ENCODE measurements at places on chromosomes 5 and 9. TPM values are rescaled to one million over a fixed set of nuclear protein-coding genes. Genes with fewer than 3 reads are reported as not detected.

The TMEM174 gene
- not detected for total RNA-seq

The C9orf40 gene
- 12.2 TPM for total RNA-seq

The SLC45A2 gene
- not detected for total RNA-seq

The QRFP gene
- not detected for total RNA-seq

The FCN1 gene
- not detected for total RNA-seq

The ARHGEF39 gene
- total RNA-seq = 14.9 TPM

Measured in A549 treated with dexamethasone at 1 μM for 4 hours (cell line).